Foreskin melanocyte (primary cell): ENCODE measurements at places on chromosomes 11 and 22.

GRCh38 chr11:118843565-118843964 is 40.1 kb upstream of the CXCR5 start:
- no peak for DNase-seq

DNA sequence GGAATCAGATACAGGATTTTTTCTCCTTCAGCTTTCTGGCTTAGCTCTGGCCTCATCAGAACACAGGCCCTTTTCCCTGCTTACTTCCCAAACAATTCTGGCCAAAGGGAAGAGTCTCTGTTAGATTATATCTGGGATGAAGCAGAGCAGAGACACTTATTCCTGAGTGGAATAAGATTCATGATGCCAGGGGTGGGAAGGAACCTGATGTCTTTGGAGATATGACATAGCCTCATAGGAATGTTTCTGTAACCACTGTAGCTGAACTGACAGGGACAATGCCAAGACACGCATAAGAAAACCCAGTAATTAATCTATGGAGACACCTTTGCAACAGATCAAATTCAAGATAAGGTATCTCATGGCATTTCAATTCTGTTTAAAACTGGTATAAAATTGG is 177.1 kb upstream of the RAG2 start:
- no peak for DNase-seq

- no peak for DNase-seq
These were observed 48.0 kb downstream of the KDM2A start for GRCh38 chr11:67167091-67167490.

GRCh38 chr22:41367039-41367679 is 14.6 kb upstream of the TEF start:
- peak; percentile 52 for DNase-seq

DNA sequence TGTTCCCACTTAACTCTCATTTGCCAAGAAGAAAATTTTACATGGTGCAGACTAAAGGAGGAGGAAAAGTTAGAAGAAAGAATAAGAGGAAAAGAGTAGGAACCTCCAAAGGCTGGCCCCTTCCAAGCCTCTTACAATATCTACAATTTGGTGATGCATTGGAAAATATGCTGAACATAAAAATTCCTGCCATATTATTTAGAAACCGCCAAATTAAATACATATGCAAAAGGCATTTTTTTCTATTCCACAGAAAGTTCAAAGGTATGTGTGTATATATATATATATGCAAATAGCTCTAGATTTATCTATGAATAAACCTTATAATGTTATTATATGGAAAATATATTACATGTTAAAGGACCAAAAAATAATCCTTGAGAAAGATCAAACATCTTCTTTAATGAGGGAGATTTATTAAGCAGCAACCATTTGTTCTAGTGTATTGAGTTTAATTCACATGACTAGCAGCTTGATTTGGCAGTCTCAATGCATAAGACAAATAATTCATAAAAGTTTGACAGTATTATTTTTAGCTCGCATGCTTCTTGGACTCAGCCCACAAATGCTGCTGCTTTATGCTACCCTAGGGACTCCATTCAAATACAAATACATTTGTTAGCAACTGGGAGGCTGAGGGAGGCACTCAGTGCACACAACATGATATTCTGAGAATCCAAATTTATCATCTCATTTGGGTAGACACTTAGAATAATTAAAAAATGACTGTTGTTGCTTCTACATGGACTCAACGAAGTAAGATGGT is 184.9 kb downstream of the SBF2 start:
- DNase-seq: peak; percentile 49

DNA sequence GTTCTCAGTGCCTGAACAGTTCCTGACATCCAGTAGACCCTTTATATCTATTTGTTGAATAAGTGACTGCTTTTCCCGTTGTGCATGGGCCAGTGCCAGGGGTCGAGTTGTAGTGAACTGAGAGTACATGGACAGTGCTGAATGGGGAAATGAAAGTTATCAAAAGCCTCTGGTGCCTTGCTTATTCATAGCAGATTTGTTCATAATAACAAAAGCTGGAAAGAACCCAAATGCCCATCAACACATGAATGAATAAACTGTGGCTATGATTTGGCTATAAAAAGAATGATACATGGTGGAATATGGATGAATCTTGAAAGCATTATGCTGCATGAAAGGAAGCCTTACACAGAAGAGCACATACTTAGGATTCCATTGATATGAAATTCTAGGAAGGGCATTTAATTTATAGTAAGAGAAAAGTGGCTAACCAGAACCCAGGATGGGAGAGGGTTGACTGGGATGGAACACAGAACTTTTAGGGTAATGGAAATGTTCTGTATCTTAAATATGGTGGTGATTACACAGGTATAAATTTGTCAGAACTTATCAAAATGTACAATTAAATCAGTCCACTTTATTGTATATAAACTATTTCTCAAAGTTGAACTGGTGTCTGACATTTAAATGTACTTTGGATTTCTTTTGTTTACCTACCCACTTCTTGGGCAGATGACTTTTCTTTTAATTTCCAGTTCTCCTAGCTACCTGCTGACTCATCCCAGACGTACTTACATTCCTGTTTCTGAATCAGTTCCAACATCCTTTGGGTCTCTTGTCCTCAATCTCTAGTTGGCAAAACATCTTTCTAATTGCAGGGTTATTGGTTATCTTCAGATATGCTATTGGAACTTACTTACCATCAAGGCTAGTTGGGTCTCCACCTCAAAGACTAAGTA is 42.8 kb downstream of the PACS1 start:
- peak; percentile 95 for DNase-seq

- DNase-seq: no peak
These were observed 63.6 kb upstream of the LRRC4C start for GRCh38 chr11:41522899-41523672.

- DNase-seq: no peak
These were observed 6.9 kb upstream of the PHOX2A start for GRCh38 chr11:72250661-72251464.

- DNase-seq: no peak
These were observed 101.9 kb downstream of the CTTN start for GRCh38 chr11:70500076-70500847.

GRCh38 chr11:45028911-45029682 is 78.4 kb upstream of the TP53I11 start:
- no peak for DNase-seq

GRCh38 chr11:117734601-117735024 is 62.4 kb downstream of the DSCAML1 start:
- DNase-seq: no peak

- no peak for DNase-seq
These were observed 91.2 kb downstream of the DSCAML1 start for GRCh38 chr11:117705866-117706265.

GRCh38 chr11:72233056-72233772 is 8.6 kb downstream of the INPPL1 start:
- no peak for DNase-seq

GRCh38 chr11:10878408-10879214 is 20.8 kb upstream of the ZBED5 start:
- peak; percentile 65 for DNase-seq

DNA sequence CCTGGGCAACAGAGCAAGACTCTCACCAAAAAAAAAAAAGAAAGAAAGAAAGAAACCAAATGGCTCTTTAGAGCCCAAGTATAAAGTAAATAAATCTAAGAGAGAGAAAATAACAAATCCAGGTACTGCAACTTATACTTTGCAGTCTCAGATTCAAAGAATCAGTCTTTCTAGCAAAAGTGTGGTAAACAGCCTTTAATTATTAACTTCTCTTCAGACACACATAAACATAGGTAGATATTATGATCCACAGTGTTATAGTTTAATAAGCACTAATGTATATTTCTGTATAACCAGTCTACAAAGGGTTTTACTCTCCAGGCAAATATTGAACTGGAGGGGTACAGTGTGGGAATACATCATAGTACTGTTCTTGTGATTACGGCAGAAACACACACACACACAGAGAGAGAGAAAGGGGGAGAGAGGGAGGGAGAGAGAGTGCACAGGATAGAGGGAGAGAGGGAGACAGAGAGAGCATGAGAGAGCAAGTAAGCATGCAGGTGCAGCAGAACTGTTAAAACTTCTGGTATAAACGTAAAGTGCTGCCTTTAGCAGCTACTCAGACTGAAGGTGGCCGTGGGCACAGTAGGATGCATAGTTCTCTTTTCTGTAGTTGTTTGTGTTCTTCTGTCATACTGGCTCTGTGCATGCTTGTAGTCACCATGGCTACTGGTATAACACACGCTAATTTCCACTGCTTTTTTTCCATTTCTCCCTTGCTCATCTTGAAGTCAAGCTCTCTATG is 32.3 kb downstream of the MTMR2 start:
- DNase-seq: no peak

DNA sequence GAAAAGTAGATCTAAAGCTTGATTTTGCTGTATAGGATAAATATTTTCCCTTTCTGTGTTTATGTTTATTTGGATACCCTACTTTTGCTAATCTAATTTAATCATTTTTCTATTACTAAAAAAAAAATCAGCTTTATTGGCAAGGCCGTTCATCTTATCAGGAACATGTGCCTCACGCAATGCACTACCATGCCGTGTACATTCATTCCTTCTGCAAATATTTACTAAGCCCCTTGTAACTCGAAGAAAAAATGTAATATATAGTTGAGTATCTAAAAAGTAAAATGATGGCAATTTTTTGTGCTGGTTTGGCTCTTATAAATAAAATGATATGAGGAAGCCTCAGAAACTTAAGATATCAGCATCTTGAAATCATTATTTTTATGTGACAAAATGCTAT is 8.9 kb downstream of the UVRAG start:
- DNase-seq: no peak

DNA sequence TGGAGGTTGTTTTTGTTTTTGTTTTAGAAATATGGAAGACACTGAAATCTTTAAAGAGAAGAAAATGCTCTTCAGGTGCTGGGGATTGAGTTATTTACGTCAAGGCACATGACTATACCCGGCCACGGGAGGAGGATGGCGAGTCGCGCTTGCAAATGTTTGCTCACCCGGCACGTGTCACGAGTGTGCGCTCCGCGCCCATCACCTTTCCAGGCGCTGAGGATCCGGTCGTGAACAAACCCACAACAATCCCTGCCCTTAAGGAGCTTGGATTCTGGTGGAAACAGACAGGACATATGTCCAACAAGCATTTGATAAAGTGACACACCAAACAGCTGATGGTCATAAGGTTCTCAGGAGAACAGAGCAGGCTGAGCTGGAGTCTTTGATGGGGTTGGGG is 715.5 kb downstream of the BRD1 start:
- DNase-seq: no peak

GRCh38 chr11:119470317-119471291 is 47.6 kb upstream of the THY1 start:
- DNase-seq: no peak

DNA sequence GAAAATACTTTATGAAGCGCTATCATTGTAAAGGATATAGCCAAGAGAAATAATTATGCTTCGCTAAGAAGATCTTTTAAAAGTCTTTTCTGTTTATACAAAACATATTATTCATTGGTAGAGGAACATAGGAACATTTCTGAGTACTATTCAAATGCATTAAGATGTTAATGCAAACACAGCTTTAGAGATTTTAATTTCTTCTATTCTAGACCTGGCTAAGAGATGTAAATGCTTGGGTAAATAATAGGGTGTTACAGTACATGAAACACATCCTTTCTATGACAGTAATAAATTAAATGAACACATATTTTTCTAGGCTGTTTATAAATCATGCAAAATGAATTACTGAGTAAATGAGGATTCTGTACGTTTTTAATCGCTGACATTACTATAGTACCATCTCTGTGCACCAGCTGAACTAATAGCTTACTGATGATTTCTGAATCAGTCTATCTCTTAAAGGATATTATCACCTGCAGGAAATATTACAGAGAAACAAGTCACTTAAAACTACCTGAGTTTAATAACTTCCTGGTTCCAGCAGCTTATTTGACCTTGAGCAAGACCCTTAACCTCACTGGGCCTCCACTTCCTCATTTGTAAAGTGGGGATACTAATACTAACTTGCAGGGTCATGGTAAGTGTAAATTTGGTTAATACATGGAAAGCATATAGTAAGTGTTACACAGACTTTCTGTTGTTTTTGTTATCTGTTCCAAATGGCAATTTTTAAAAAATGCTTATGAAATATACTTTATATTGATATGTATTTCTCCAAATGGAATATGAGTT is 344.9 kb downstream of the DYNC2H1 start:
- DNase-seq: no peak

- DNase-seq: no peak
These were observed 32.5 kb downstream of the NADSYN1 start for GRCh38 chr11:71485466-71485865.

- peak; percentile 22 for DNase-seq
These were observed 15.0 kb downstream of the RHOD start for GRCh38 chr11:67071420-67072284.

DNA sequence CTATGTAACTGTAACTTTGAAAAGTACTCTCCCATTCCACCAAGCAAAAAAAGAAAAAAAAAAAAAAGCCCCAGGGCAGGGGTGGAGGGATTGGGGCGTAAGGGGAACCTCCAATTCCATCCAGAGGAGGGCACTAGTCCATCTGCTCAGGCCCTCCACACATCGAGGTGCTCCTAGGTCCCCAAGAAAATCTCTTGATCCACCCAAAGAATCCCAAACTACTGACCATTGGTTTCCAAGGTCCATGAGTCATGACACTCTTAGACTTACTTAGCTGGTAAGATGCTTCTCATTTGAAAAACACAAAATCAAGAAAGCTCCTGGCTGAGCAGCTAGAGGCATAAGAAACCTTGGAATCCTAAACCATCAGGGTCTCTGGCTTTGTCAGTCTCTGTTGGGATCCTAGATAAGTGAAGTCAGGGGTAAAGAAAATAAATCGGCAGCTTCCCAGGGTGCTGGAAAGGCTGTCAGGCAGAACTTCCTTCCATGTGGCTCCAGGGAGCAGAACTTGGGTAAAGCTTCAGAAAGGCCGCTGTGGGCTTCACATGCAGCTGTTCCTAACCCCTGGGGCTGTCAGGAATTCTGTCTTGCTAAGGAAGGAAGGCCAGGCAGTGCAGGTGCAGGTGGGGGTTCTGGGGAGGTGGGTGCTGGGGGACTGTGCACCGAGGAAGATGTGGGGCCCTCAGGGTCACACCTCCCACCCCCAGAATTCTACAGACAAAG is 49.4 kb upstream of the ADA2 start:
- DNase-seq: no peak

DNA sequence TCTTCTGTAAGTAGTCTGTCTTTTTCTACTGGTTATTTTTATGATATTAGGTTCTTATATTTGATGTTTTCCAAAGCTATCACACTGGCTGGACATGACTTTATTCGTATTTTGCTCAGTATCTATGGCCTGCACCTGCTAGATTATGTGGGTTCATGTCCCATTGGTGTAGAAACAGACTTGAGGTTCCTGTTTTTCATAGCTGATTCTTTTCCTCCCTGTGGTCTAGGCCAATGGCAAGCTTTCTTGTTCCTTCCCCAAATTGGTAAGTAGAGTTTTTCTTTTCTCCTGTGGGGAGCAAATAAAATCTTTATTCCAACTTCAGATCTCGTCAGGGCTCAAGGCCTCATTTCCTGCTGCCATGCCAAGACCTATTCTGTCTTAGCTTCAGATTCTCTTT is 30.2 kb upstream of the SWAP70 start:
- DNase-seq: no peak

- DNase-seq: no peak
These were observed 42.7 kb downstream of the RTL6 start for GRCh38 chr22:44455151-44455962.

- no peak for DNase-seq
These were observed 872 bp downstream of the TMA7B start for GRCh38 chr22:39960791-39961746.

GRCh38 chr11:111555255-111555654 is 14.7 kb downstream of the LAYN start:
- DNase-seq: no peak
